Common myeloid progenitor, CD34-positive (primary cell): ENCODE measurements at places on chromosomes 11 and 22.
A peak's percentile ranks its signal among the peaks of the same experiment; 100 is the strongest.

- no peak for DNase-seq
- H3K27ac ChIP-seq: no peak overlapping the region
- H3K4me1 ChIP-seq: no peaks in the 10 kb centered on the region
- H3K4me3 ChIP-seq: no peak overlapping the region
- no peaks in the 10 kb centered on the region for H3K27me3 ChIP-seq
Measured at GRCh38 chr11:36077886-36078685, 134.2 kb downstream of the LDLRAD3 start.

DNA sequence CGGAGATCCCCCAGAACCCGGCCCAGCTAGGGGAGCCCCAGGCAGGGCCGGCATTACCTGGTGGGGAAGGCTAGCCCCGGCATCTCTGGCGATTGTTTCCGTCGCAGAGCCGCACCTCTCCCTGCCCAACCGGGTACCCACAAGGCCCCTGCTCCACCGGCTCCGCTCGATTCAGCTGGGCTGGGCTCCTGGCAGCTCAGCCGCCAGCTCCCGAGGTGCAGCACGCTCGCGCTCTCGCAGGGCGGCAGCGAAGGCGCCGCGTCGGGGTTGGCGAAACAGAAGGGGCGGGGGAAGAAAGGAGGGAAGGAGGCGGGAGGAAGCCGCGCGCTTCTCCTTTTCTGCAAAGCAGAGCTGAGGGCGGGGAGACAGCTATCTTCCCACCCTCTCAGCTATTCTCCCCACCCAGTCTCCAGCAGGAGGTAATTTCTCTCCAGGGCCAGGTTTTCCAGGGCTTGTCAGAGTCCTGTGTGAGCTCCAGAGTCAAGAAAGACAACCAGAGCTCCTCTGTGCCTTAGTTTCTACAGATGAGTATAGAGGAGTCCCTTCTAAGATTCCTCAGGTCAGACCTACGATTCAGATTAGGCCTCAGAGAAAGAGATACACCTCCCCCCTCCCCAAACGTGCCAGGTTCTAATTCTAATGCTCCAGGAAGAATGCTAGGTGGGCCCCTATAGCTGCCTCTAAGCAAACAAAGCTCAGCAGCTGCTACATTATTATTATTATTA lies 62.0 kb downstream of the PAK1 start:
- peak; percentile 84 for DNase-seq
- no peaks in the 10 kb centered on the region for H3K36me3 ChIP-seq
- H3K27ac ChIP-seq: peak overlapping the region; percentile 55
- H3K4me1 ChIP-seq: peaks cover 47% of the 10 kb centered on the region
- no peaks in the 10 kb centered on the region for H3K27me3 ChIP-seq
- H3K4me3 ChIP-seq: peak overlapping the region; percentile 70

DNA sequence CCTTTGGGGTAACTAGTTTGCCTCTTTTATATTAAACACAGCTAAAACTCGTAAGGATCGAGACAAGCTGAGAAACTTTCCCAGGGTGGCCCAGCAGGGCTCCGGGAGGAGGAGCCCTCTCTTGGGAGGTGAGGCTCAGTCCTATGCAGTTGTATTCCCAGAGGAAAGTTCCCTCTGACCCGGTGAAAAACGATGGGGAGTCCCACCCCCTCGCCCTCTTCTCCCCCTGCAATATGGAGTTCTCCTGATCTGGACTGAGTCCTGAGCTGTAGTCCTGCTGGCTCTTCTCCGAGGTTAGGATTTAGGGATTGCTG lies 1.3 kb downstream of the NTM start:
- no peaks in the 10 kb centered on the region for H3K36me3 ChIP-seq
- peaks cover 20% of the 10 kb centered on the region for H3K27me3 ChIP-seq
- H3K4me3 ChIP-seq: no peak overlapping the region
- H3K27ac ChIP-seq: no peak overlapping the region

DNA sequence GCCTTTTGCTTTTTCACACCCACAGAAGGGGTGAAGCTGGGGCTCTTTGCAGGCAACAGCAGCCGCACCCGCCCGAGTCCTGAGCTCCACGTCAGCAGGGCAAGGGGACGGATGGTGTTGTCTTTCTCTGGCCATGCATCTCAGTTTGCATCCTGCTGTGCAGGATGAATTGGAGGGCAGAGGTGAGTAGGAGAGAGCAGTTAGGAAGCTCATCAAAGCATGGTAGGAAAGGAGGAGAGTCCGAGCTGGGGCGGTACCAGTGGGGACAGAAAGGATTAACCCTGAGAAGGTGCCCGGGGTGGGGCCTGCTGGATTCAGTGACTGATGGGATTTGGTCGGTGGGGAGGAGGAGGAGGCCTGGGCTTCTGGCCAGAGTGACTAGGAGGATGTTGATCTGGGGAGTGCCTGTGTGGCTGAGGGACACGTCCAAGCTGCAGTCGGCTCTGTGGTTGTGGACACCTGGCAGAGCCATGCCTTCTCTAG lies 14.6 kb downstream of the FAM83F start:
- no peaks in the 10 kb centered on the region for H3K36me3 ChIP-seq
- no peaks in the 10 kb centered on the region for H3K27me3 ChIP-seq
- H3K27ac ChIP-seq: no peak overlapping the region

GRCh38 chr11:35796562-35796961 lies 134.0 kb downstream of the TRIM44 start:
- no peaks in the 10 kb centered on the region for H3K36me3 ChIP-seq
- H3K27ac ChIP-seq: no peak overlapping the region
- H3K4me1 ChIP-seq: peaks cover 12% of the 10 kb centered on the region
- H3K4me3 ChIP-seq: no peak overlapping the region

- H3K36me3 ChIP-seq: no peaks in the 10 kb centered on the region
- no peak overlapping the region for H3K4me3 ChIP-seq
- H3K27ac ChIP-seq: no peak overlapping the region
- no peak for DNase-seq
- H3K27me3 ChIP-seq: no peaks in the 10 kb centered on the region
Measured at GRCh38 chr11:122183933-122184332, 67.9 kb upstream of the BLID start.

DNA sequence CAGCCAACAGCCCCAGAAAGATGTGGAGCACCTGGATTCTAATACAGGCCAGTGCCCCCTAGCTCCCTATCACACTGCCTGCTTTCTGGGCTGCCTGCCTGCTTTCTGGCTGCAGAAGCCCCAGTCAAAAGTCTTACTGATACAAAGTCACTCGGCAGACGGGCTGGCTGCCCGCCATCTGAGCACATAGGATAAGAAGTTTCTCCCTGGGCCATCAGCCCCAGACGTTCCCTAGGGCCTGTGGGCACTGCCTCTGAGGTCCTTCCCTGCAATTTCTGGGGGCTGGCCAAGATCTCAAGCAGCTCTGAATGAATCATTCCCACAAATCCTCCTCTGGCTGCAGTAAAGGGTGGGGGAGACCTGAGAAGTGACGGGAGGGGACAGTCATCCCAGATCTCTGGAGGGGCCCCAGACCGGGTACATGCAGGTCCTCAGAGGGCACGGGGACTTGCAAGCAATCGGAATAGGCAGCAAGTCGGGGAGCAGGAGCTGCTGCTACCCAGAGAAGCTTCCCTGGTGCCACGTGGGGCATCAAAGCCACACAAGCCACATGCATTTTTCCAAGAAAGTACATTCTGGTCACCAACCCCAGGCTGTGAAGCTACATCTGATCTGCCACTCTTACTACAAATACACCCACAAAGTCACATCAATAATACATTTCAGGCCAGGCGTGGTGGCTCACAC lies 4.7 kb downstream of the TPST2 start:
- H3K27me3 ChIP-seq: no peaks in the 10 kb centered on the region
- peaks cover 20% of the 10 kb centered on the region for H3K36me3 ChIP-seq
- H3K4me1 ChIP-seq: peaks cover 57% of the 10 kb centered on the region

DNA sequence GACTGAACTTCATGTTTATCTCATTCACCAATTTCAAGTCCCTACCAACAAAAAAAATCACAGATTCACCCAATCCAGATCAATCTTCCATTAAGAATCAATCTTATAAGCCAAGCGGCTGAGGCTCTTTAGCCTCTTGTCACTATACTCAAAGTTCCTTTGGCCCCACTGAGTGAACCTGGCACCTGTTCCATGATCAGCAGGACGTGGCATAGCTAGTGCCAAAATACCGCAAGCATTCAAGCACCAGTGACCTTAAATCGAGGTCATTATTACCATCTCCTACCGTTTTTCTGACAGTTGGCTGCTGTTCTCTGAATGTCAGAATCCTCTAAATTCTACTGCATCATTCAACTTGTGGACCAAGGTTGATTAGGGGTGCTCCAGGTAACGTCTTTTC lies 141.2 kb downstream of the CADM1 start:
- H3K4me3 ChIP-seq: no peak overlapping the region
- no peak overlapping the region for H3K27ac ChIP-seq
- no peaks in the 10 kb centered on the region for H3K27me3 ChIP-seq
- H3K4me1 ChIP-seq: no peaks in the 10 kb centered on the region
- DNase-seq: no peak

DNA sequence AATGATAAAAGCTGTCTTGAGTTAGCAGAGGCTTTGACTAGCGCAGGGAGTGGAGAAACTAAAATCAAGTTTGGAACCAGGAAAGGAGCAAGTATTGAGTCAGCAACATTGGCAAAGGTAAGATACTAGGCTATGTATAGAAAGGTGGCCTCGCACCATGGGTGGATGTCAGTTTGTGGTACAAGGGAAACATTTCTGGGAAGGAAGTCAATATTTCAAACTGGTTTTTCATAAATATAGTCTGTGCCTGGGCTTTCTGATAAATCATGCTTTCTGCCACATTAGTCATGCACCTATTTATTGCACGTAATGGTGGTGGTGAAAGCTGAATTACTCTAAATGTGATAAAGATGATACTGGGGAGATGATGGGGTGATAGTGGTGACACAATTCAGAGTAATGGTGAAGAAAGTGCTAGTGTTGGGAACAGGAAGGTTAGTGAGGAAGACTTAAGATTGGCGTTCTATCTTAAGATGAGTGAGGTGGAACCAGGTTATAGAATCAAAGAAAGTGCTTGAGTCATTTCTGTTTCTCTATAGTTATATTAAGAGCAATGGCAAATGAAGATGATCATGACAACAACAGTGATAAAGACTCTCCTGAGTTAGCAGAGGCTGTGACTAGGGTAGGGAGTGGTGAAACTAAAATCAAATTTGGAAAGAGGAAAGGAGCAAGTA lies 729.0 kb downstream of the FAM181B start:
- H3K36me3 ChIP-seq: no peaks in the 10 kb centered on the region
- H3K27me3 ChIP-seq: no peaks in the 10 kb centered on the region
- H3K27ac ChIP-seq: no peak overlapping the region
- no peak for DNase-seq

DNA sequence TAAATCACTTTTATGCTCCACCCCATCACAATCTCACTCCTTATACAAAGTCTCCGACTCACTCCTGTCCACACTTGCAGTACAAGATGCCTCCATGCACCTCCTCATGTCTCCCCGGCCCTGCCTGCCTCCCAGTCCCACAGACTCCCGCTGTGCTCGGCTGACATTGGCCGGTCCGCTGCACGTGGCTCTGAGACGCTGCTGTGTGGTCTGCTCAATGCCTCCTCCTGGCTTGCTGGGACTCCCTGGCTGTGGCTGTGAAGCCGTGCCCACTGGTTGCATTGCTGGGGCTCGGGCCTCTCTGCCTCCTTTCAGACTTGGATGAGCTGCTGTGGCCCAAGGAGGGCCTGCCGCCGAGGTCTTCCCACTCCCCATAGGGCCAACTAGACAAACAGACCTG lies 224.0 kb upstream of the B3GAT1 start:
- H3K27ac ChIP-seq: no peak overlapping the region
- H3K4me1 ChIP-seq: no peaks in the 10 kb centered on the region
- no peaks in the 10 kb centered on the region for H3K36me3 ChIP-seq
- no peak overlapping the region for H3K4me3 ChIP-seq
- peaks cover 8% of the 10 kb centered on the region for H3K27me3 ChIP-seq
- no peak for DNase-seq

GRCh38 chr11:1829039-1829820 lies 5.6 kb upstream of the SYT8 start:
- H3K4me1 ChIP-seq: peaks cover 12% of the 10 kb centered on the region
- no peak overlapping the region for H3K4me3 ChIP-seq
- no peak overlapping the region for H3K27ac ChIP-seq
- DNase-seq: no peak
- peaks cover 3% of the 10 kb centered on the region for H3K27me3 ChIP-seq
- no peaks in the 10 kb centered on the region for H3K36me3 ChIP-seq

DNA sequence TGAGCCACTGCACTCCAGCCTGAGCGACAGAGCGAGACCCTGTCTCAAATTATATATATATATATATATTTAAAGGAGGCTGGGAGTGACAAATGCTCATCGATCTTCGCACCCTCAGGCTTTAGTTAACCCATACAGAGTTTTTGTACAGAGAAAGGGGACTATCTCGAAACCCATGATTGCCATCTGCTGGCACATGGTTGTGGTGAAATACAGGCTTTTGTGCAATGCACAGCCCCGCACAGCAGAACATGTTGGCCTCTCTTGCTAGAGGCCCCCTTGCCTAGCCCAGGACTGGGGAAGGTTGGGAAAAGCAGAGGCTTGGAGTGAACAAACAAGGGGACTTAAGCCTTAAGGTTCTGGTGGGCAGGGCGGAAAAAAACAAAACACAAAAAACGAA lies 3.6 kb downstream of the MYBPC3 start:
- H3K27ac ChIP-seq: no peak overlapping the region
- no peak overlapping the region for H3K4me3 ChIP-seq
- no peaks in the 10 kb centered on the region for H3K27me3 ChIP-seq
- peak; percentile 31 for DNase-seq
- H3K4me1 ChIP-seq: no peaks in the 10 kb centered on the region

DNA sequence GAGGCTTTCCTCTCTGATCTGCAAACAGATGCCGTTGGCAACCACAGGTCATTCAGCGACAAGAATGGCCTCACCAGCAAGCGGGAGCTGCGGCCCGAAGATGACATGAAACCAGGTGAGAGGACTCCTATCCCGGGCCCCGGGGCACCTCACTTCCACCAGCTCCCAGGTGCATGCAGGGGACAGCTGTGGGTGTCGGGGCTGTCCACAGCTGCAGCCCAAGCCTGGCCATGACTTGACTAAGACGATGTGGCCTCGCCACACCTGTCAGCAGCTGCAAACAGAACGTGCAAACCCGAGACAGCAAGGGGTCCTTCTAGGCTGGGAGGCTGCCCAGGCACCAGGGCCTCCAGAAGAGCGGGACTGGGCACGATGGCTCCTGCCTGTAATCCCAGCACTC lies 3.6 kb downstream of the GAL start:
- peaks cover 24% of the 10 kb centered on the region for H3K27me3 ChIP-seq
- DNase-seq: no peak
- no peaks in the 10 kb centered on the region for H3K36me3 ChIP-seq
- no peaks in the 10 kb centered on the region for H3K4me1 ChIP-seq

GRCh38 chr11:4481240-4481582 lies 1.2 kb upstream of the OR52K1 start:
- H3K27me3 ChIP-seq: no peaks in the 10 kb centered on the region
- no peak overlapping the region for H3K4me3 ChIP-seq
- H3K27ac ChIP-seq: no peak overlapping the region
- no peak for DNase-seq
